ENCODE measurements at places on chromosomes 4 and X.

DNA sequence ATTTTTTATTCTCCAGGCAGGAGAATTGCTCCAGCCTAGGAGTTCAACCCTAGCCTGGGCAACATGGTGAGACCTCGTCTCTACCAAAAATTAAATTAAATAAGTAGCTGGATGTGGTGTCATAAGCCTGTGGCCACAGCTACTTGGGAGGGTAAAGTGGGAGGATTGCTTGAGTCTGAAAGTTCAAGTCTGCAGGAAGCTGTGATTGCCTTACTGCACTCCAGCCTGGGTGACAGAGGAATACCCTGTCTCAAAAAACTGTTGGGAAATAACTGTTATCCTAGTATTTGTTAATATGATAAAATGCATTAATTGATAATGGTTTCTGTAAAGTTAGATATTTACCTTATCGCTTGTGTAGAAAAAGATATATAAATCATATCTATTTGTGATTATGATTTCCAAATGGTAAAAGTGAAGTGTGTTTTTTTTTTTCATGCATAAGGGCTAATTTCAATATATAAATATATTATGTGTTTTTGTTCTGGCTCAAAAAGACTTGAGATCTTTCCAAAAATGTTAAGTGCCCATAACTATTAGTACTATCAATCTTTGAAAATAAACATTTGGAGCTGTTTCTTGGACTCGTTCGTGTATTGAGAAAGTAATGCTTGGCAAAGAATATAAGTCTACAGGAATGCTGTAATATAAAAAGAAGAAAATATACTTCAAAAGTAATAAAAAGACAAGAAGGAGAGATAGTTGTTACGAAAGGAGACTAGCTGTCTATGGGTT, 396.6 kb downstream of the ADGRL3 start:
- DNase-seq = no peak

DNA sequence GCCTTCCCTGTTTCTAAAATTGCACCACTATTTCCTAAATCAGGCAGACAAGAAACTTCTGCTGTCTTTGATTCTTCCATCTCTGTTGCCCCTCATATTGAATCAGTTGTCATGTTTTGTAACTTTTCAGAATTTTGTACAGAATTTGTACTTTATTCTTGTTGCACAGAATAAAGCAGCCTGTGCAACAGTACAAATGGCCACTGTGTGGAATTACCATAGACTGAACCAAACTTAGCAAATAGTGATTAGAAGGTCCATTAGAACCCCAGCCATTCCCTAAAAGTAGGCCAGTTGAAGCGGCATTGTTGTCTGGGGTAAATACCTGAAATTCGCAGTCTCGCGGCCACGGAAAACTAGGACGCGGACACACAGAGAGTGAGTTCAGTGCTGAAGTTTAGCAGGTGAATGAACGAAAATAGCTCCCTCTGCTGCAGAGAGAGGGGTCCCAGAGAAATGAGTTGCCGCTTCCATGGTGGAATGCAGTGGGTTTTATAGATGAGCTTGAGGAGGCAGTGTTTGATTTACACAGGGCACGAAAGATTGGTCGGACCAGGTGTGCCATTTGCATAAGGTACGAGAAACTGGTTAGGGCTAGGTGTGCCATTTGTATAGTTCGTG, 71.8 kb downstream of the C4orf33 start:
- DNase-seq = no peak

DNA sequence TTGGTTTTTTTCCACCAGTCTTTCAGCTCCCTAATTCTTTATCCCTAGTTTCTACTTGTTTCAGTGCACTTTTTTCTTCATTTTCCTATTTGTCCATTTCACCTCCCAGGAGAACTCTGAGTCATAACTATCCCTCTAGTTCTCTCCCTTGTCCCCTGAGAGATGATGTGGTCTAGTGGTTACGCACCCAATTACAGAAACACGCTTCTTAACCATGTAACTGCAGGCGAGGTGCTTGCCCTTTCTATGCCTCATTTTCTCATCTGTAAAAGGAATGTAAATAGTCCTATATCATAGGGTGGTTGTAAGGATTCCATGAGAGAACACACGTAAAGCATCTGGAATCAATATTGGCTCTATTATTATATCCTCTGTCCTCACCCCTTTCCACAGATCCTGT, 8.8 kb upstream of the GRPR start:
- DNase-seq = no peak

DNA sequence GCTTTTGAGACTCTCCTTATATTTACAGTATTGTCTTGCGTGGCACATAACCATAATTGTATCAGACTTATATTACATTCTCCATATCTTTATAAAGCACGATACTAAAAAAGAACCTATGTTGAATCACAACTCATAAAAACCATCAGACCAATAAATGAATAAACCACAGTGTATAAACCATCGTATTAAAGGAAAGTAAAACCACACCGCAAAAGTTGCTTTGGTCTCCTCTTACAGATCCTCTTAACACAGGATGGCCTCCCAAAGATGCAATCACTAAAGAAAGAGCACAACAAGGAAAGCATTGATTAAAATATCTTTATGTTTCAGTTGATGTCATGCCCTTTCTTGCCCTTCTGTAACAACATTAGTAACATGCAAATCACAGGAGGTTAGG, 437.9 kb downstream of the AFF2 start:
- no peak for DNase-seq

- peak; percentile 27 for DNase-seq
These were observed 280.5 kb downstream of the FBXW7 start for GRCh38 chr4:152255437-152255836.

- no peak for DNase-seq
These were observed 131.3 kb downstream of the GUCY2F start for GRCh38 chrX:109350551-109350950.

GRCh38 chr4:174575436-174575835, 53.1 kb upstream of the HPGD start:
- no peak for DNase-seq

DNA sequence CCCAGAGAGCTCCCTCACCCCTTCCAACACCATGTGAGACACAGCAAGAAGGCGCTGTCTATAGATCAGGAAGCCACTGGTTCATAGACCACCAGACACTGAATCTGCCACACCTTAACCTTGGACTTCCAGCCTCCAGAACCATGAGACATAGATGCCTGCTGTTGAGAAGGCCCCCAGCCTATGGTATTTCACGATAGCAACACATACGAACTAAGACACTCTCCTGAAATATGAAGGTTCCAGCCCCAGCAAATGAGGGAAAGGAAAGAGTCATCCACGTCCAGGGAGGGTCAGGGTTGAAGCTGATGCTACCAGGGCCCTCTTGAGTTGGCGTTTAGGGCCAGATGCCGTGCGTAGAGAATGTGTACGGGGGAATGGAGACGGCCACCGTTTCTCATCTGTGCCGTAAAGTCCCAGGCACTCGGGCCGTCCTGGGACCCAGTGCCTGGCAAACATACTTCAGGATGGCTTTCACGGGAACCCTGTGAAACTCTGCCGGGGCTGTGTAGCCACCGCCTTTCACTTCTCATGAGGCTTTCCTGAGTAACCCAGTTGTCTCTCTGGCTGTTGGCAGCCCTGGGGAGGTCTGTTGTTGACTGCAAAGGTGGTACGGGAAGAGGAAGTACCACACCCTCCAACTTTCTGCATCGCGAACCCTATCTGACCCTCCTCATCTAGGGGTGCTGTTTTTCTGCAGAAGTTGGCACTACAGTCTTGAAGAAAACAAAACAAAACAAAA, 17.7 kb upstream of the P2RY8 start:
- no peak for DNase-seq

DNA sequence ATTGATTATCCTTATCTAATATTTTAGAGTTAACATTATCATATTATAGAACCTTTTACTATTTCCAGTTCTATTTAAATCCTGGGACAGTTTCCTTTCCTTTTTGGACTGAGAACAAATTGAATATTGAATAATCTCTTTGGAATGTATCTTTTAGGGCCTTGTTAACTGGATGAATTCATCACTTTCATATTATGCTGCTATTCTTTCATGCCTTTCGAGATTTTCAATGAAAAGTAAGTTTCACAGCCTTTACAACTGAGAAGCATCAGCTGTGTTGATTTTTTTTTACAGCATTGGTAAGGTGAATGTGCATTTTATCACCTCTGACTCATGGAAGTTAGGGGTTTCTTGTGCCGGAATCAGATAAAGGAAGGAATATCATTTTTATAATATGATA, 39.6 kb downstream of the PDLIM5 start:
- no peak for DNase-seq

DNA sequence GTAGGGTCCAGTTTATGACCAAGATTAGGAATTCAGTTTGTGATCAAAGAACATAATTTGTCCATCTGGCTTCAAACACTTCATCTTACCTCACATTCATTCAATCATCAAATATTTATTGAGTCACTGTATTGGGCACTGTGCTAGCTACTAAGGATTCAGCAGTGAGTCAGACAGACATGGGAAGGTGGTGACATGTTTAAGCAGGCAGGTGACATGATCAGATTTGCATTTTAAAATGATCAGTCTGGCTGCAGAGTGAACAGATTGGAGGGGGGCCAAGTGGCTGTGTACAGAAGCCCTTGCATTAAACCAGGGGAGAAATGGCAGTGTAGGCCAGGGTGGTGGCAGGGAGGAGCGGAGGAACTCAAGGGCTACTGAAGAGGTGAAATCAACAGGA, 25.1 kb upstream of the APLN start:
- DNase-seq = no peak

GRCh38 chr4:71221510-71222466, 117.0 kb upstream of the SLC4A4 start:
- no peak for DNase-seq

GRCh38 chr4:147853706-147854105, 121.8 kb downstream of the ARHGAP10 start:
- no peak for DNase-seq

All from stimulated activated CD8-positive, alpha-beta memory T cell treated with anti-CD3 and anti-CD28 coated beads, Interleukin-4, amount 100 ng/mL, for 1 hour (primary cell).